ENCODE measurements at places on chromosomes 6 and 20.

GRCh38 chr6:144594585-144594984 is 309.4 kb downstream of the UTRN start:
- DNase-seq, result no peak

DNA sequence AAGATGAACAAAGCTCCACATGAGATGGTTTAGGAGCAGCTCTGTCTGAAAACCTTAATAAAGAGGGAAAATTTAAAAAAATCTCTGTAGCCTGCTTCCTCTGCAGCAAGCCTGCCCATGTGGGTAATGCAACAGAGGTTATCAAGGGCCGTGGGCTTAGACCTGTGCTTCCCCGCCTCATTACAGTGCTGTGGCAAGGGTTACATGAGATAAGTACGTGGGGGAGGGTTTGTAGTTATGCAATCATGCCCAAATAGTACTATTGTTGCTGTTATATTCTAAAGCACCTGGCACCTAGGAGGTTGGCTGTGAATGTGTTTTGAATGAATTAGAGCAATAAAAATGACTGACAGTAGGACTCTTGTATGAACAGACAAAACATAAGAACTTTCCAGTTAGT is 68.3 kb downstream of the PKHD1 start:
- DNase-seq, result no peak

DNA sequence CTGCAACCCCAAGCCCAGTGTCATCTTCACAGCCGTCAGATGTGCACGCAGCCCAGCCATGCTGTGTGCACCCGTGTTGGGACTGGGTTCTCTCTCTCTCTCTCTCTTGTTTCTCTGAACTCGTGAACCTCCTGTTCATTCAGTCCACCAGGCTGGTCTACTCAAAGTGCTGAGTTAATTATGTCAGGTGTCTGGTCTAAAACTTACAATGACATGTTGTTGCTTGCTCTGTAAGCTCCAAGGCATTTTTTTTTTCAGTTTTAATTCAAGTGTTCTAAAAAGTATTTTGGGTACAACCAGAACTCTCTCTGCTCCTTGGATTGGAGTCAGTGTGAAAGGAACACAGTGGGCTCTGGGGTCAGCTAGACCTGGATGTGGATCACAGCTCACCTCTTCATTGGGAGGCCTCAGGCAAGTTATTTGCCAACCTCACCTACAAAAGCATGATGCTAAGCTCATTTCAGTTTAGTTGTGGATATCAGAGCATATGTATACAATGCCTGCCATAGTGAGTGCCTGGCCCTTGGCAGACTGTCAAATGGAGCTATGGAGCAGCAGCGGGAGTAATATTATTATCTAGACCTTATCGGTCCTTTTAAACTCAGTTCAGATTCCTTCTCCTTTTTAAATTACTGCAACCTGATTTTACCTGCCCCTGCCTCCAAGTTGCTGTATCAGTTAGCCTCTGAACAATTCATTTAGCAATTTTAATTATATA is 59.5 kb downstream of the PLEKHG1 start:
- DNase-seq, result no peak

- no peak for DNase-seq
Observed at GRCh38 chr6:108656836-108657235, 96.1 kb downstream of the FOXO3 start.

DNA sequence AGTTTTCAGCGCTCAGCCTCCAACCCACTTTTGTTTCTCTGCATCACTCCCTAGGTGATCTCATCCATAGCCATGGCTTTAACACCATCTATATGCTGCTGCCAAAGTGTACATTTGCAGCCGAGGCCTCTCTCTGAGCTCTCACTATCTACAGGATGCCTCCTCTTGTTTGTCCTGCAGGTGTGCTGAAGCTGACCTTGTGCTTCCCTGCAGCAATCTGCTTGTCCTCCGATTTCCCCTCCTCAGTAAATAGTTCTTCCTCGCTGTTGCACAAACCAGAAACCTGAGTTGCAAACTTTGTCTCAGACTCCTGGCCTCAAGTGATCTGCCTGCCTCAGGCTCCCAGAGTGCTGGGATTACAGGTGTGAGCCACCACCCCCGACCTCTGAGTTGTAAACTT is 3.7 kb upstream of the TXNDC5 start:
- DNase-seq, result no peak

DNA sequence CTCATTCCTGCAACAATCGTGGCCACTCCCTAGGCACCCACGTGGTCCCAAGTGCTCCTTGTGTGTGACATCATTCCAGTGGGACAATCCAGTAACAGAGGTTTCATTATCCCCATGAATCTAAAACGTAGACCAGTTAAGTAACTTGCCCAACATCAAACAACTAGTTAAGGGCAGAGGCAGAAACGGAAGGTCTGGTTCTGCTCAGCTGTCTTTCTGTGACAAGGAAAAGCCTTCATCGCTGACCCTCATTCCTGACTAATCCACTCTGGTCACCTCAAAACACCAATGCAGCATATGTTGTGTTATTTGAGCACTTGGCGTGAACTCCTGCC is 261.4 kb upstream of the JARID2 start:
- DNase-seq, result peak; percentile 8

DNA sequence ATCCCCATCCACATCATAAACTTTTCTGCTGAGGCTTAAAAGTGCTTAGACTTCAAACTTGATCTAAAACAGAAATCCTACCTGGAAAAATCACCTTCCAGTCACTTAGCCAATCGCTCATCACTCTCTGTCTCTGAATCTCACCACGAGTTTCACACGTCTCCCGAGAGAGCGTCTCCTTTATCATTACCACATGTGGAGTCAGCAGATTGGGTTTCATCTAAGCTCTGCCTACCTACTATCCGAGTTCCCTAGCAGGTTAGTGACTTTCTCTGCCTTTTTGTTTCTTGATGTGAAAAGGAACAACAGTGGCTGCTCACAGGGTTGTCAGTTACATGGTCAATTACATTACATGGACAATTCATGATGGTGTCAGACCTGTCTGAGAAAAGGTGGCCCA is 286.2 kb downstream of the ESR1 start:
- DNase-seq, result no peak

DNA sequence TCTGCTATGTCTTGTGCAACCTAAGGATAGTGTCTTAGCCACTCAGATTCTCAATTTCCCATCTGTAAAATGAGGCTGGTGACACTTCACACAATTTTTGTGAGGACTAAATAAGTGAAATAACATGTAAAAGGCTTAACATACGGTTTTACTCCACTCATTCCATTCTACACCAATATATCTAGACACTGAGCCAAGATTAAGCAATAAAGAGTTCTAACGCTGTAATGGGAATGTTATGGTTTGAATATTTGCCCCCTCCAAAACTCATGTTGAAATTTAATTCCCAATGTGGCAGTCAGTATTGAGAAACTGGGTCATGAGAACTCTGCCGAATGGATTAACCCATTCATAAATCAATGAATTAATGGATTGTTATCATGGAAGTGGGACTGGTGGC is 301.0 kb downstream of the HACE1 start:
- DNase-seq, result no peak

GRCh38 chr6:16854986-16855385 is 93.7 kb upstream of the ATXN1 start:
- DNase-seq, result no peak

- no peak for DNase-seq
Observed at GRCh38 chr20:9615766-9616454, 101.5 kb downstream of the LAMP5 start.

- DNase-seq, result no peak
Observed at GRCh38 chr6:75307364-75308004, 22.9 kb upstream of the TMEM30A start.

GRCh38 chr6:86789779-86790411 is 147.4 kb upstream of the HTR1E start:
- DNase-seq, result no peak

GRCh38 chr6:11415557-11415956 is 122.0 kb upstream of the TMEM170B start:
- no peak for DNase-seq

DNA sequence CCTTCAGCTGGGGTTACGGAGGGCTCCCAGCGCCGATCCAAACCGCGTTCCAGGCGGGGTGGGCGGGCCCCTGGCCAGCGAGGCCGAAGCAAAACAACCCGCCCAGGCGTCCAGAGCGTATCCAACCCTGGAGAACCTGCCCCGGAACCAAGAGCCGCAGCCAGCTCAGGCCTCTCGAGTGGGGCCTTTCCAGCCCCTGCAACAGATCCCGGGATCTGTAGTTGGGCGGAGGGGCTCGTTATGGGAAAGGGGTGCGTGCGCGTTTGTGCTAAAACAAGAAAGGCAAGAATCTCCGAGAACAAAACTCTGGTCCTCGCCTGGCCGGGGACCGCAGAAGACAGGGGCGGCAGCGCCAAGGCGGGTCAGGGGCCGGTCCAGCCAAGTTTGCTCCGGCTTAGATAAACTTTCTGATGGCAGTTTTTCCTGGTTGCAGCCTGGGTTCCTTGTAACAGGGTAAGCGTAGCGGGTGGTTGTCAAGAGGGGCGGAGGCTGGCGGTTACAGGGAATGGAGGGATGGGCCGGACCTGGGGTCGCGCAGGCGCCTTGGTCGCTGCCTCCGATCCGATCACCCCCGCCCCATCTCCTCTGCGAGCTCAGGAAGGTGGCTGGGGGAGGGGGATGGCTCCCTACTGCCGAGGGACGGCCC is 448 bp upstream of the RIN2 start:
- peak; percentile 89 for DNase-seq

DNA sequence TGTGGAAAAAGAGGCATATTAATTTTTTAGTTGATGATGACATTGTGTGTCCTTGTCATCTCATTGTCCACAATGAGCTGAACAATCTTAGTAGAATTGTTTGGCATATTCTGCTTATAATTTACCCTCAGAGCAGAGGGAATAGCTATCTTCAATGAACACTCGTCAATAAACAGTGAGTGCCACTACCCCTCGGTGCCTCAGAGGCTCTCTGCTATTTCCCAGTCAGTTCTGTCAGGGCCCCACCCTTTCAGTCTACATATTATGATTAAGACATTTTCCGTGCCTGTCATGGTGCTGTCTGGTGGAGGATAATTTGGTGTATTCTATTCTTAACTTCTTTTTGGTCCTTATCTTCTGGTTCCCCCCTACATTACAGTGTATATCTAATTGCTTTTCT is 31.2 kb downstream of the NUS1 start:
- DNase-seq, result no peak

DNA sequence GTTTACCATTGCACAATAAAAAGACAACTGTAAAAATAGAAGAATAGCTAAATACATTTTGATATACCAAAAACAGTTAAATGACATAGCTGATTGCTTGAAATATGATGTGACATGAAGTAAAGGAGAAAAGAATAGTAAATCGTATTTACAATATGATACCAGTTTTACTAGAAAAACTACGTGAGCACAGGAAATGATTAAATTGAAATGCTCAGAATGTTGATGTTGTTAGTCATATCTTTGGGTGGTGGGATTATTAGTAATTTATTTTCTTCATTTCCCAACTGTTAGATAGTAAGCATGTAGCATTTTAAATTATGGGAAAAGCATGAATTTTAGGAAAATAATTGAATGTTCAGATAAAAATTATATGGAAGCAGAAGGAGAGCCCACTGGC is 268.3 kb upstream of the TAB2 start:
- no peak for DNase-seq

- DNase-seq, result no peak
Observed at GRCh38 chr6:62971976-62972658, 239.2 kb upstream of the FKBP1C start.

DNA sequence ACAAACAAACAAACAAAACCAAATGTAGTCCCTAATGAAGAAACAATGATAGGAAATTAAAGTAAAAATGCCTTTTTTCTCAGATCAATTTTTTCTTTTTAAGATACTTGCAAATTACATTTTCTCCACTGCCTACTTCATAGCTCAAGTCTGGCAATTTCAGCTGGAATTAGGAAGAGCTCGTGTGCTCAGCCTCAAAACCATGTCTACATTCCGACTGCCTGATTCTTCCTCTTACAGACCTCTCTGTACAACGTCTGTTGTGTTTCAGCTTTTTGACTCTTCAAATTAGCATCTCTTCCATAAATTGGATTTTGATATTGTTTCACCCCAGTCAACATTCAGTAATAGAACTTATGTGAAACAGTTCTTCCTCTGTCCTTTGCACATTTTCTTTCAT is 9.3 kb upstream of the EDN1 start:
- DNase-seq, result no peak

DNA sequence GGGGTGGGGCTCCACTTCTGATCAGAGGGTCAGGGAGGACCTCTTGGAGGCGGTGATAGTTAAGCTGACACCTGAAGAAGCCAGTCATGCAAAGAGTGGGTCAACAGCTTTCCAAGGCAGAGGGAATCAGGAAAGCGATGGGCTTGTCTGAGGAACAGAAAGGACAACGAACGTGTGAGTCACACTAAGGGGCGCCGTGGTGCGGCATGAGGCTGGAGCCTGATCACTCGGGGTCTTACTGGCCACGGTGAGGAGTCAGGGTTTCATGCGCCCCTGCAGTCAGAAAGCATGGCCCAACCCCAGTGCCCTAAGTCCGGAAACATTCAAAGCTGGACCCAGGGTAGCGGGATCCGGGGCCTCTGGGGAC is 50.6 kb upstream of the SLC32A1 start:
- DNase-seq, result no peak

DNA sequence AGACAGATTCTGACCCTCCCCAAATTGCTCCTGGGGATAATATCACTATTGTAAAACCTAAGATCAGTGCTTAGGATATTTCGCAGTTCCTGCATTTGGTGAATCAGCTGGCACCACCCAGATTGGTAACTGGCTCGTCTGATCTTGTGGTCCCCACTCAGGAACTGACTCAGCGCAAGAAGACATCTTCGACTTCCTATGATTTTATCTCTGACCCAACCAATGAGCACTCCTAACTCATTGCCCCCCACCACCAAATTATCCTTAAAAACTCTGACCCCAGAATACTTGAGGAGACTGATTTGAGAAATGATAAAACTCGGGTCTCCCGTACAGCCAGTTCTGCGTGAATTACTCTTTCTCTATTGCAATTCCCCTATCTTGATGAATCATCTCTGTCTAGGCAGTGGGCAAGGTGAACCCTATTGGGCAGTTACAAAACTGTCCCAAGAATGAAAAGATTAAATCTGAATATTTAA is 55.7 kb upstream of the PRND start:
- DNase-seq, result no peak

DNA sequence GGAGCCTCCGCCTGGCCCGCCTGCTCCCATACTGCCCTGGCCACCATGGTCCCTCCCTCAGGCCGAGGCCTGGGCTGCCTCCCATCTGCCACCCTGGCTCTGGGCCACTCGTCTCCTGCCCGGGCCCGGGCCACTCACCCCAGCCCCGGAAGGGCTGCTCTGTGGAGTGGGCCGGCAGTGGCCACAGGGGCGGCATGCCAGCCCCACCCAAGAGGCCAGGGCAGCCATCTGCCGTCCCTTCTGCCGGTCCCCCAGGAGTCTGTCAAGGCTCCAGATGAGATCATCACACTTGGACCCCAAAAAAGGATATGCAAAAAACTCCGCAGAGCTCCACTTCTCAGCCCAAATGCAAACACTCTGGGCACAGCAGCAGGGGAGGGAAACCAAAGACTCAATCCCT is 23.8 kb upstream of the TLDC2 start:
- DNase-seq, result peak; percentile 80

GRCh38 chr6:3164388-3164787 is 7.0 kb upstream of the TUBB2A start:
- DNase-seq, result no peak

Data from Ammon's horn (tissue), 1 donor.